Dorsolateral prefrontal cortex (tissue), 122 donors: ENCODE measurements at places on chromosomes 6 and 20.

- no peak for DNase-seq
Measured at GRCh38 chr6:14762077-14762476, 483.8 kb upstream of the JARID2 start.

- DNase-seq, result no peak
Measured at GRCh38 chr6:73823832-73824231, 127.8 kb downstream of the CD109 start.

DNA sequence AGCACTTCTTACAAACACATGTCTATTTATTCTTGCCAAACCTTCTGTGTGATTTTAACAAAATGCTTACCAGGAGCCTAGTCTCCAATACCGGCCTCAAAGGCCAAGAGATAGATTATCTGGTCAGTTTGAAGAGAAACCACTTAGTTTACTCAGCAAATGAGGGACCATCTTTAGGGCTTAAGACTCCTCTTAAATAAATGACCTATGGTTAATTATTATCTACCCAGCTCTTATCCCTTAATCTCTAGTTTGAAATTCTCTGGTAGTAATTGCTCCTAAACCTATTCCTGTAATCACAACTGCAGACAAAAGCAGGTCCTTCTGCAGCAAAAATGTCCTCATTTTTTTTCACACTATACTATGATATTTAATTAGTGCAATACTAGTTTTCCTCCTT, 301.8 kb downstream of the KIF16B start:
- DNase-seq, result no peak

DNA sequence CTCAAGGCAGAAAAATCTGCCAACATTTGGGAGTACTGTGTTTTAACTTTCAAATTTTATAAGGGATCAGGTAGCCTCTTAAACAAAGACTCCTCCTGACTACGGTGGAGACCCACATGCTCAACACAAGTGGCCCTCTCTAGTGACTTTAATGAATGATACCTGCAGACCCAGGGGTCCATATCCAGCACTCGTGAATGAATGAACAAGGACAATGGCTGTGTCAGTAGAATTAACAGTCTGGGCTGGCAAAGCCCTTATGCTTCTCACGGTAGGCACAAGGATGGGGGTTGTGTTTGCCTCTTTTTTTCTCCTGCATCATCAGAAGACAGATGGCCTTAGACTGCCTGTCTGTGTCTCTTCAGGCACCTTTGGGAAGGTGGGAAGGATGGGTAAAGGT, 112.6 kb upstream of the TRAF3IP2 start:
- DNase-seq, result no peak

- DNase-seq, result no peak
Measured at GRCh38 chr6:95203153-95203754, 374.1 kb upstream of the MANEA start.

DNA sequence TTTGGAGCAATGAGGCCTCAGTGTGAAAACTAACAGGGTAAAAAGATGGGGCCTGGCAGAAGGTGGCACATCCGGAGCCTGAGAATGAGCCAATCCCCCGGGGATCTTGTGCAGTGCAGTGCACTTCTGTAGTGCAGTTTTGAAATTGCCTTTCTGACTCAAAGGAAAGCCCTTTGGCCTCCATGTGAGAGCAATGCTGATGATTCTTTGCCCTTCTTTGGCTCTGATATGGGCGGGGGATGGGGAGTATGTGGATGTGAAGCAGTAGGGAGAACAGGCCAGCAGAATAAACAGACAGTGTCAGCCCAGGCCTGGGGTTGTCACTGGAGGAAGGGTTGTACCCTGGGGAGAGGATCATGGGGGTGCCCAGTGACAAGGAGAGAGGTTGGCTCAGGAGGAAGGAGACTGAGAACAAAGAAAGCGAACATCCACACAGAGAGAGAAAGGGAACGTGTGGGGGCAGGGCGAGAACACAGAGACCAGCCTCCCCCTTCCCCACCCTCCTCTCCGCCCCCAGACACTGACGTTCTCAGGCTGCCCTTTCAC, 351.2 kb downstream of the CDC5L start:
- no peak for DNase-seq
